ENCODE measurements at places on chromosomes 2 and 18.

DNA sequence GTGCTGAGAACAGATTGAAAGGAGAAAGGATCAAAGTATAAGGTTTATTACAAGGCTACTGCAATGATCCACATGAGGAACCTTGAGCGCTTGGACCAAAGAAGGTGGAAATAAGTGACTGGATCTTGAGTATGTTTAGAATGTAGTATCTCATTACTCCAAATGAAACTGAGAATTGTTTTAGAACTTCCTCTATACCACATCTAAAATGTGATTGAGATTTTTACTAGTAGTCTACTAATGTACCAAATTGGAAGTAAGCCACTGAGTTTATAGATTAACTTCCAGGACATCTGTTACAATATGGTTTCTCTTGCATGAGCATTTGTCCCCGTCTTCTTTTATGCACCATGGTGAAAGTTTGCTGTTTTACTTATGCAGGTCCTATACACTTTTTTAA, 300.5 kb downstream of the SUCLG1 start:
- no peak for DNase-seq

GRCh38 chr18:4146797-4147196, 308.3 kb downstream of the DLGAP1 start:
- DNase-seq, result no peak

DNA sequence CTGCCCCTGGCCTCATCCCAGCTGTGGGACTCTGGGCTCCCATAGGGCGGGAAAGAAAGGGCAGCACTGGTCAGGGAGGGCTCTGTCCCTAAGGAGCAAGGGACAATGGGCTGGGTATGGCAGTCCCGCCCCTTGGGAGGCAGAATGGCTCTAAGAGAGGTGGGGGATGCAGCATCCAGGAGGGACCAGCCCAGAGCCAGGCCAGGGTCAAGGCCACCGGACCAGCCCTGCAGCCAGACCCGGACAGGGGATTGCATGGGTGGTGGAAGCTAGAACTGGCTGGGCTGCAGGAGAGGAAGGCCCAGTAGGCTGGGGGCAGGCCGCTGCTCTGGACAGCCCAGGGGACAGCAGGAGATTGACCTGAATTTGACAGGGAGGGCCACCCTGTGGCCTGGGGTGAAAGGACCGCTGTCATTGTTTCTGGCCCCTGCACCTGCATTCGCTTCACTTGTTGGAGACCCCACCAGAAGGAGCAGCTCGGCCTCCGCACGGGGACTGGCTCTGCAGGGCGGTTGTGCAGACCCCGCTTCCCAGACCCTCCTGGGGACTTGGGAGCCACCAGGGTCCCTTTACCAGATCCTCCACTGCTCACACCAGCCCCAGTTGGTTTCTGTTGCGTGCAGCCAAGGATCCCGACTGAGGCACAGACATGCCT, 14.6 kb downstream of the RAMP1 start:
- DNase-seq, result no peak

DNA sequence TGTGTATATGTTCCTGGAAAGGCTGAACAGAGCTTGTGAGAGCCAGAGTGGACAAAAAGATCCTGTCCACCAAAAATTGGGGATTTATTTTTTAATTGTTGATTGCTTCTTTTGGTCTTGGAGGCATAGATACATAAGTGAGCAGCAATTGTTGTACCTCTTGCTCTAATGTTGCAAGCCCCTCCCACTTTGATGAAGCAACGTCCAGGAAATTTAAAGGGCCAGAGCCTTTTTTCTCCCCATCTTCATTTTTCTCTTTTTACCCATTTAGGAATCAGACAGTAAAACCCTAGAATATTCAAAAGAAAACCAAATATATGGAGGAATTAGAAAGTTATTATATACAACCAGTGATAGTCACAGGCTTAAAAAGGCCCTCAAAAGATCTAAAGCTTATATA, 871.8 kb upstream of the NRXN1 start:
- DNase-seq, result no peak

GRCh38 chr2:218017211-218018053, 14.6 kb upstream of the TNS1 start:
- DNase-seq, result no peak
